ENCODE measurements at places on chromosomes 13 and 19. TPM values are rescaled to one million over a fixed set of nuclear protein-coding genes. Genes with fewer than 3 reads are reported as not detected.

GPR12 gene
- not detected for total RNA-seq

STAP2 gene
- total RNA-seq: 10.7 TPM

CD70 gene
- total RNA-seq: 3.7 TPM

FXYD1 gene
- total RNA-seq: 3.4 TPM

NOTCH3 gene
- not detected for total RNA-seq

SYDE1 gene
- 0.67 TPM for total RNA-seq

GZMM gene
- total RNA-seq: 20.7 TPM

FCGBP gene
- total RNA-seq: 3.8 TPM

SELENOW gene
- total RNA-seq: 149 TPM

IGFL3 gene
- total RNA-seq: not detected

KISS1R gene
- total RNA-seq: 5.3 TPM

BCAM gene
- total RNA-seq: not detected

BRME1 gene
- 5.8 TPM for total RNA-seq

ITGBL1 gene
- not detected for total RNA-seq

DKKL1 gene
- total RNA-seq: not detected

ERICH6B gene
- total RNA-seq: not detected
